Central memory CD4-positive, alpha-beta T cell (primary cell): ENCODE measurements at places on chromosomes 12 and 14.

GRCh38 chr12:53222170-53222721, 9.8 kb downstream of the RARG start:
- DNase-seq = no peak

DNA sequence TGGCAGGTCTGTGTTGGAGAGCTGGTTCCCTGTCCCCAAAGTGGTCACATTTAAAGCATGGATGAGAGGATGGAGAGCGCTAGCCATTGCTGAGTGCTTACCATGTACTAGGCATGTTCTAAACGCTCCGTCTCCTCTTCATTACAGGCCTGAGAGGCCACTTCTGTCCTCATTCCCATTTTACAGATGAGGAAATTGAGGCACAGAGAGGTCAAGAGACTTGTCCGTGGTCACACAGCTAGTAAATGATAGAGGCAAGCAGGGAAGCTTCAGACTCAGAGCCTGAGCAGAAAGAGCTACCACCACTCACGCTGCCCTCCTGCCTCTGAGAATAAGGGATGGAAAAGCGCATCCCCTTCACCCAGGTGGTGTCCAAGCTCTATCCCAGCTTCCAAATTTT, 64.3 kb downstream of the SLC25A47 start:
- DNase-seq = no peak

DNA sequence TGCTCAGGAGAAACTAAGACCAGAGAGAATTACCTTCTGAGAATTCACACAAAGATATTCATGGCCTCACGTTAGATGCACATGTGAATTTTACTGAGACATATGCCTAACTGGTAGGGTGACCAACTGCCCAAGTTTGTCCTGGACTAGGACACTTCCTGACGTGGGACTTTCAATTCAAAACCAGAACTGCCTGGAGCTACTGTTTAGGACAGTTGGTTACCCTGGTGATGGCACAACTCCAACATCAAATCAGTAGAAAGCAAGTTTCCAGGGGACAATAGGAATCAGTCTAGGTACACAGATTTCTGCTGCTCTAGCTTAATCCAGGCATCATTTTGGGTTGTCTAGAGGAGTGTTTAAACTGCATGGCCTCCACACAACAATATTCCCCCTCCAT, 178.7 kb downstream of the GXYLT1 start:
- no peak for DNase-seq

DNA sequence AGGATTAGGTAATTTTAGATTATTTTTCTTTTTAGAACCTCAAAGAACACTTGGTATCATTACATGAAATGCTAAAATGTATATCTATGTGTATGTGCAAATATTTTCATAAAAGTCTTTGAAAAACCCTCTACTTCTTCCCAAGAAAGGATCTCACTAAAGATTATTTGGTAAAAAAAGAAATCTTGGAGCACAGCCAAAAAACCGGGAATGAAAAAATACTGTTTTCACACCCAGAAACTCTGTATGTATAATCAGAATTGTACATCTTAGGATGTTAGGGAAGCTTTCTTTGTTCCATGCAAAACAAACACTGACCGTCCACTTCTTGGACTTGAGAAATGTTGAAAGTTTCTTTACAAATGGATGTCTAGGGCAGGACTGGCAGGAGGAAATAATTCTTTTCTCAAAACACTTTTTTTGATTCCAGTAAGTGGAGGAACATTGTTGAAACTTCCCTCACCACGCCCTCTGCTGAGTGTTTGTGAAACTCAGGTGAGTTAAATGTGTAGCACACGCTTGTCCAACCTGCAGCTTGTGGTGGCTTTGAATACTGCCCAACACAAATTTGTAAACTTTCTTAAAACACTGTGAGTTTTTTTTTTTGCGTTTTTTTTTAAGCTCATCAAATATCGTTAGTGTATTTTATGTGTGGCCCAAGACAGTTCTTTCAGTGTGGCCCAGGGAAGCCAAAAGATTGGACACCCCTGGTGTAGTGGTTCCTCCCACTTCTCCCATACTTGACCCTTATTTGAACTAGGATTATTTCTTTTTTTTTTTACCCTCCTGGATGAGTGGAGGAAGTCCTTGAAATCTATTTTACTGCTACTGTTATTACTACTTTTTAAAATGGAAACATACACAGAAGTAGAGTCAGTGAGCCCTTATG, 26.6 kb downstream of the FBXO34 start:
- DNase-seq = peak; percentile 15

DNA sequence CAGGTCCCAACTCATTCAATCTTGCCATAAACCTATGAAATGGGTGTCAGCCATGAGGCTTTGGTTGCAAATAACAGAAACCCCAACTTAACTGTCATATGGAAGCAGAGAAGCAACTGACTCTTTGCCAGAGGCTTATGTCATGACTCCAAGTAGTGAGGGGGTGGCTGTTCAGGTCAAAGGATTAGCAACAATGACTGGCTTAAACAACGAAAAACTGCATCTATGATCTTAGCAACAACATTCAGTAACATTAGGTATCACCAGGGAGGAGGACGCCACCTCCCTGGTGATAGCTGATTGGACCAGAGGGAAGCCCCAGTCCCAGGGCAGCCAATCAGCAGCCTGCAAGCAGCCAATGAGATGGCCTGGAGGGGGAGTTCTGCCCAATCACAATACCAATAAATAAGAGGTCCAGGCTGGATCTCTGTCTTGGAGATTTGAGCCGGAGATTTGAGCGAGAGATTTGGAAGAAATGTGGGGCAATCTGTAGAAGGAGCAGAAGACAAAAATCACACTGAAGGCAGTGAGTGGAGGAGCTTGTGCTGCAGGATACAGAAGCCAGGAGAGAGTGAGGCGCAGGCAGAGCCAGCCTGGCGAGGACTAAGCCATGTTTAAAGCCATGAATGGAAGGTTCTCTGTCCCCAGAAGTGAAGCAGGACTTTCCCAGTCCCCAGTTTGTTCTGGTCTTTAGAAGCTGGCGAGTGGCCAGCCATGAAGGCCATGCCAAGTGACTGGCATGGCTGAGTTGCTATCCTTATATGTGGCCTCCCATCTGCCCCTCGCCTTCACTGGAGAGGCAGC, 93.3 kb downstream of the CALM1 start:
- no peak for DNase-seq

GRCh38 chr12:131710464-131711457, at the start of gene SFSWAP:
SFSWAP (plus strand) TSS chr12:131711090; CDS start chr12:131711230, 140 bp downstream.
- DNase-seq = peak; percentile 70

DNA sequence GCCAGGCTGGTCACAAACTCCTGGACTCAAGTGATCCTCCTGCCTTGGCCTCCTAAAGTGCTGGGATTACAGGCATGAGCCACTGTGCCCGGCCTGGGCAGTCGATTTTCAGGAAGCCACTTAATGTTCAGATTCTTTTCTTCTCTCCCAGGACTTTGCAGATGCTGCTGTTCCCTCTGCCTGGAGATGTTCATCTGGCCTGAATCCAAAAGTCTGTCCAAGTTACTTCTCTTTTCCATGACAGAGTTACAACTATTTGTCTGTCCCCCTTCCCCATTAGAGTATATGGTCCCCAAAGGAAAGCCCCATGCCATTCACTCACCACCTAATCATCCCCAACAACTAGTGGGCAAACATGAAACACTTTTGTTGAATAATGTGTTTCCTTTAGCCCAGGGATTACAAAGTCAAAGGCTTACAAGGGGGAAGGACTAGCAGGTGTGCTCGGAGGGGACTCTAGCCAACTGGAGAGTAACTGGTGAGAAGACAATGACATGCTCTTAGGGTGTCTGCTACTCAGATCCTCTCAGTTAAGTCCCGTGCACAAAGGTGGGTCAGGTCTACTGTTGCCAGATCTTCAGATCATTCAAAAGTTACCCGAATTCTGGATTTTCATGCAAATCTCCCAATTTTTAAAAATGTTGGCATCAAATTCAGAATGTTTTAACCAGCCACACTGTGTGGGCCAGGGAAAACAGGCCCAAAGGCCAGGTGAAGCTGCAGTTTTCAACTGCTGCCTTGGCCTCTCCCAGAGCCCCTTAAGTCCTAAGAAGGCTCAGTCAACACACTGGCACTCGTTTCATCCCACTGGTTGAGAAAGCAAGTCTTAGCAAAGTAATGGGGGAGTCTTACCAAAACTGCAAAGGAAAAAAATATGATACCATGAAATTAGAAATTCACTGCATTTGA, 29.6 kb downstream of the NUDT4 start:
- DNase-seq = no peak
